Activated CD4-positive, alpha-beta memory T cell treated with anti-CD3 and anti-CD28 coated beads, Interleukin-2, amount 10 ng/mL, durations not matched to agents 7 days and 5 days (primary cell): ENCODE measurements at places on chromosomes 13 and 19. TPM values are rescaled to one million over a fixed set of nuclear protein-coding genes. Genes with fewer than 3 reads are reported as not detected.

- H3K4me3 ChIP-seq, result no peak overlapping the region
- no peaks in the 10 kb centered on the region for H3K27me3 ChIP-seq
- DNase-seq, result no peak
- no peak overlapping the region for H3K27ac ChIP-seq
Observed at GRCh38 chr13:90070837-90071525, 1276.5 kb upstream of the MIR17HG start.

SMIM17 gene
- 0.33 TPM for total RNA-seq

DNA sequence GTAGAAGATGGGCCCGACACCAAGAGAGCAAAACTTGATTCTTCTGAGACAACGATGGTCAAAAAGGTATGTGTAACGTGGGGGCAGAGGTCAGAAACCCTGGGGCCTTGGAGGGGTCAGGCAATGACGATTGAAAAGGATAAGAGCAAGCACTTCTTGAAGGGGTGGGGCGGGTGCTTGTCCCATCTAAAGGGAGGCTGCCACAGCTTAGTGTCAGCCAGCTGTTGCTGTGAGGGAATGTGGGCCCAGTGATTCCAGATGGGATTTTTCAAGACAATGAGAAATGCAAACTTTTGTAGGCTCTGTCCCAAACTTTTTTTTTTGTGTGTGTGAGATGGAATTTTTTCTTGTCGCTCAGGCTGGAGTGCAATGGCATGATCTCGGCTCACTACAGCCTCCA is 24.5 kb downstream of the SAE1 start:
- no peaks in the 10 kb centered on the region for H3K27me3 ChIP-seq
- peaks cover 56% of the 10 kb centered on the region for H3K4me1 ChIP-seq
- H3K36me3 ChIP-seq, result peaks cover 76% of the 10 kb centered on the region
- H3K4me3 ChIP-seq, result no peak overlapping the region
- no peak for DNase-seq

DNA sequence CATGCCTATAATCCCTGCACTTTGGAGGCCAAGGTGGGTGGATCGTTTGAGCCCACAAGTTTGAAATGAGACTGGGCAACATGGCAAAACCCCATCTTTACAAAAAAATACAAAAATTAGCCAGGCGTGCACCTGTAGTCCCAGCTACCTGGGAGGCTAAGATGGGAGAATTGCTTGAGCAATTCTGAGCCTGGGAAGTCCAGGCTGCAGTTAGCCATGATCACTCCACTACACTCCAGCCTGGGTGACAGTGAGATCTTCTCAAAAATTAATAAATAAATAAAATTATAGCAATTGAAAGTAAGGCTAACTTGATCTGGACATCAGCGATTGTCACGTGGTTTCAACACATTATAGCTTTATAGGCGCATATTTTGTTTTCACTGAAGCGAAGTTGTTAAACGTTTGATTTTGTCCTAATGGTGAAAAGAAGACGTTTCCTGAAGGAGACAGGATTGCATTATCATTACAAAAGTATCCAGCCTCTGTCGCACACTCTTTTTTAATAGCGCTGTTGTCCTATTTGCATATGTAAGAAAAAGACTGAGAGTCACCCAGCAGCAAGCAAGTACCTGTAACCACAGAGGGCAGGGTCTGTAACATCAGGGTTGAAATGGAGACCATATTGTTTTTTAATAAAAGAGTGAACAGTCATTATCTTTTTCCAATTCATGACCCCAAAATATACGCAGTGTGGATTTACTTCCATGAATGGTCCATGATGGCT is 335.7 kb downstream of the DCT start:
- peaks cover 5% of the 10 kb centered on the region for H3K27me3 ChIP-seq
- H3K4me3 ChIP-seq, result no peak overlapping the region
- no peaks in the 10 kb centered on the region for H3K4me1 ChIP-seq

- H3K36me3 ChIP-seq, result no peaks in the 10 kb centered on the region
- H3K4me3 ChIP-seq, result no peak overlapping the region
- peaks cover 7% of the 10 kb centered on the region for H3K4me1 ChIP-seq
- no peaks in the 10 kb centered on the region for H3K27me3 ChIP-seq
Observed at GRCh38 chr13:43362556-43362955, 339.2 kb downstream of the DNAJC15 start.

LGALS14 gene
- 0.90 TPM for total RNA-seq

GRIK5 gene
- 0.38 TPM for total RNA-seq

GRCh38 chr13:49498206-49498605 is 2.5 kb downstream of the PHF11 start:
- peaks cover 72% of the 10 kb centered on the region for H3K36me3 ChIP-seq
- no peaks in the 10 kb centered on the region for H3K27me3 ChIP-seq
- peaks cover 64% of the 10 kb centered on the region for H3K4me1 ChIP-seq
- DNase-seq, result no peak
- no peak overlapping the region for H3K4me3 ChIP-seq

NPHS1 gene
- total RNA-seq, result not detected

DNA sequence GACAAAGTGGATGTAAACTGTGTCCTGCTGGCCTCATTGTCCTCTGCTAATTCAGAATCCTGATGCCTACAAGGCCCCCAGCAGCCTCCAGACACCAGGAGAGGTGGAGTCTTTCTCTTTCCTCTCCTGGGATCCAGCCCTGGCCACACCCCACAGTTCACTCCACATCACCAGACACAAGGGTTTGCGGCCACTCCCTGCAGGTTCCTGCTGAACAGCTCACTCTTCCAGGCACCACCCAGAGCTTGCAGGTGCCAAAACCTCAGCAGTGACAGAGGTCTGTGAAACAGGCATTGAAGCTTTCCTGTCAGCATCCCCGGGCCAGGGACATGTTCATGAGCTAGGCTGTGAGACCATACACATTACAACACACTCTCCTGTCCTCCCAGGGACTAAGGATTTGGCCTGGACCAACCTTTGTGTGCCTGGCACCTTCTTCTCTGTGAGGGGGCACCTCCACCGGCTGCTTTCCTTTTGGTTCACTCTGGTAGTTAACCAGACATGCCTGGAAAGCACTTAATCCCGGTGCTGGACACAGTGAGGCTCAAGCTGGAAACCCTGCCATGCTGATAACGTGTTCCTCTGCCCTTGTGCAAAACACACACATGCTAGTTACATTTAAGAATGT is 11.1 kb upstream of the ATP12A start:
- peaks cover 19% of the 10 kb centered on the region for H3K4me1 ChIP-seq
- H3K36me3 ChIP-seq, result no peaks in the 10 kb centered on the region
- H3K27me3 ChIP-seq, result no peaks in the 10 kb centered on the region
- H3K27ac ChIP-seq, result no peak overlapping the region

DNA sequence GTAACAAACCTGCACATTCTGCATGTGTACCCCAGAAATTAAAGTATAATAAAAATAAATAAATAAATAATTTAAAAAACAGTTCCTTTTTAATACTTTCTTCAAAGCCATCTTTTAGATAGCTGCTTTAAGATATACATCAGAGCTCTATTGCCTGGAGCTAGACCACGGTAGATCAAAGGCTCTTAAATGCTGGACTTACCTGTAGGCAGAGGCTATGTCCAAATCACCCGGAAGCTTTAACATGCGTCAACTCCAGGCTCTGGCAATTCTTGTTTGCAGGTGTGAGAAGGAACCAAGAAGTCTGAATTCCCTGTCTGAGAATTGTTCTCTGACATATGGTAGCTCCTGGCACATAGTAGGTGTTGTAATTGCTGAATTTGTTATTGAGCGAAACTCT is 1.6 kb upstream of the METTL21C start:
- H3K4me3 ChIP-seq, result no peak overlapping the region
- no peaks in the 10 kb centered on the region for H3K4me1 ChIP-seq
- H3K27me3 ChIP-seq, result peaks cover 37% of the 10 kb centered on the region
- H3K36me3 ChIP-seq, result no peaks in the 10 kb centered on the region
- no peak for DNase-seq

- H3K27me3 ChIP-seq, result no peaks in the 10 kb centered on the region
- peaks cover 54% of the 10 kb centered on the region for H3K36me3 ChIP-seq
- DNase-seq, result peak; percentile 21
Observed at GRCh38 chr19:52963247-52963618, 552 bp upstream of the ZNF816 start.

GRCh38 chr19:19547674-19548336 is 9.7 kb downstream of the CILP2 start:
- H3K27ac ChIP-seq, result no peak overlapping the region
- peaks cover 3% of the 10 kb centered on the region for H3K27me3 ChIP-seq

DNA sequence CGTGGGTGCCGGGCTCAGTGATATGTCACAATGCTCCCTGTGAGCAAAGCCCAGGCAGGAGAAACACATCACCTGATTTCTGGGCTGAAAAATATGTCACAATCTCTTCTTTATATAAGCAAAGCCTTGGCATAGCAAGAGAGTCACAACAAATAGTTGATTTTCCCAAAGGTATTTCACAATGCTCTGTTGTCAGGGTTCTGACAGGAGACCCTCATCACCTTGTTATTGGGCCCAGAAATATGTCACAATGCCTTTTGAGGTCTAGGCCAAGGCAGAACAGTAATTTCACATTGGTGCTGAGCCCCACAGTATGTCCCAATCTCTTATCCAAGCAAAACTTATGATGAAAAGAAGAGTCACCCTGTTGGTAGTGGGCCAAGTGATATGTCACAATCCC is 125.7 kb downstream of the ZNF675 start:
- H3K4me3 ChIP-seq, result no peak overlapping the region
- no peaks in the 10 kb centered on the region for H3K4me1 ChIP-seq
